ENCODE measurements at places on chromosomes 16 and 17.
A peak's percentile ranks its signal among the peaks of the same experiment; 100 is the strongest.

- DNase-seq = no peak
Measured at GRCh38 chr17:56431736-56432135, 161.8 kb upstream of the NOG start.

GRCh38 chr16:2370721-2371120 is 30.2 kb upstream of the ABCA3 start:
- DNase-seq = no peak

GRCh38 chr17:17191346-17191792 is 14.8 kb downstream of the PLD6 start:
- no peak for DNase-seq

DNA sequence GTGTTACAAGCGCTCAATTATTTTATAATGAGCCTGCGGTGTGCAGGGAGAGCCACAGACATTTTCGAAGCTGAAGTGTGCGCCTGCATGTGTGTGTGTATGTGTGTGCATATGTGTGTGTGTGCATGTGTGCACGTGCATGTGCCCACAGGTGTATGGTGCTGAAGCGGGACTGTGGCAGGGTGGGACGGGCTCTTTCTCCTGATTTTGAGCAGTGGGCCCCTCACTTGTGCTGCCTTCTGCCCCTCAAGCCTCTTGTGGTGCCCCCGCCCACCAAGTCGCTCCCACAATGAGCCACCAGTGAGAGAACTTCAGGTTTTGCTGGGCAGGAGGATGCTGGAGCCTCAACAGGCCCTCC is 16.7 kb upstream of the KCNJ12 start:
- DNase-seq = no peak

- no peak for DNase-seq
Measured at GRCh38 chr17:29615048-29615385, 7.7 kb downstream of the CORO6 start.

GRCh38 chr17:46194393-46195216 is 1.4 kb upstream of the KANSL1 start:
- no peak for DNase-seq

DNA sequence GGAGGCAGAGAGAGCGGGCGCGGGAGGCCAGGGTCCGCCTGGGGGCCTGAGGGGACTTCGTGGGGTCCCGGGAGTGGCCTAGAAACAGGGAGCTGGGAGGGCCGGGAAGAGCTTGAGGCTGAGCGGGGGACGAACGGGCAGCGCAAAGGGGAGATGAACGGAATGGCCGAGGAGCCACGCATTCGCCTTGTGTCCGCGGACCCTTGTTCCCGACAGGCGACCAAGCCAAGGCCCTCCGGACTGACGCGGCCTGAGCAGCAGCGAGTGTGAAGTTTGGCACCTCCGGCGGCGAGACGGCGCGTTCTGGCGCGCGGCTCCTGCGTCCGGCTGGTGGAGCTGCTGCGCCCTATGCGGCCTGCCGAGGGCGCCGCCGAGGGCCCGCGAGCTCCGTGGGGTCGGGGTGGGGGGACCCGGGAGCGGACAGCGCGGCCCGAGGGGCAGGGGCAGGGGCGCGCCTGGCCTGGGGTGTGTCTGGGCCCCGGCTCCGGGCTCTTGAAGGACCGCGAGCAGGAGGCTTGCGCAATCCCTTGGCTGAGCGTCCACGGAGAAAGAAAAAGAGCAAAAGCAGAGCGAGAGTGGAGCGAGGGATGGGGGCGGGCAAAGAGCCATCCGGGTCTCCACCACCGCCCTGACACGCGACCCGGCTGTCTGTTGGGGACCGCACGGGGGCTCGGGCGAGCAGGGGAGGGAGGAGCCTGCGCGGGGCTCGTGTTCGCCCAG is 1.2 kb upstream of the CBX4 start:
- peak; percentile 63 for DNase-seq

- DNase-seq = no peak
Measured at GRCh38 chr17:29847527-29848400, 82.3 kb downstream of the SSH2 start.

DNA sequence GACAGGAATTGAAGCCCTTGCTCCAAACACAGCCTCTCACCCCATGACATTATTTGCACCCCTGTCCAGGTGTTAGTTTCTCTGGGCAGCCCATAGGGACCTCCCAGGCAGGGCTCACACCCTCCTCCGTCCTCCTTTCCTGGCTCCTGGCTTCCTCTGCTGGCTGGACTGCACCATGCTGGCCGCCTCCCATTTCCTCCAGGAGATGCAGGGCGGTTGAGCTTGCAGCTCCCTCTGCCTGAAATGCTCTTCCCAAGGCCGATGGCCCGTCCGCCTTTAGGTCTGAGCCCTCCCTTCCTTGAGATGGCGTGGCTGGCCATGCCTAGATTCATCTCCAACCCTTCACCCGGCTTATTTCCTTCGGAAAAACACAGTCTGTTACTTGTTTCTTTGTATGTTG is 334.8 kb downstream of the SNX29 start:
- DNase-seq = peak; percentile 58

DNA sequence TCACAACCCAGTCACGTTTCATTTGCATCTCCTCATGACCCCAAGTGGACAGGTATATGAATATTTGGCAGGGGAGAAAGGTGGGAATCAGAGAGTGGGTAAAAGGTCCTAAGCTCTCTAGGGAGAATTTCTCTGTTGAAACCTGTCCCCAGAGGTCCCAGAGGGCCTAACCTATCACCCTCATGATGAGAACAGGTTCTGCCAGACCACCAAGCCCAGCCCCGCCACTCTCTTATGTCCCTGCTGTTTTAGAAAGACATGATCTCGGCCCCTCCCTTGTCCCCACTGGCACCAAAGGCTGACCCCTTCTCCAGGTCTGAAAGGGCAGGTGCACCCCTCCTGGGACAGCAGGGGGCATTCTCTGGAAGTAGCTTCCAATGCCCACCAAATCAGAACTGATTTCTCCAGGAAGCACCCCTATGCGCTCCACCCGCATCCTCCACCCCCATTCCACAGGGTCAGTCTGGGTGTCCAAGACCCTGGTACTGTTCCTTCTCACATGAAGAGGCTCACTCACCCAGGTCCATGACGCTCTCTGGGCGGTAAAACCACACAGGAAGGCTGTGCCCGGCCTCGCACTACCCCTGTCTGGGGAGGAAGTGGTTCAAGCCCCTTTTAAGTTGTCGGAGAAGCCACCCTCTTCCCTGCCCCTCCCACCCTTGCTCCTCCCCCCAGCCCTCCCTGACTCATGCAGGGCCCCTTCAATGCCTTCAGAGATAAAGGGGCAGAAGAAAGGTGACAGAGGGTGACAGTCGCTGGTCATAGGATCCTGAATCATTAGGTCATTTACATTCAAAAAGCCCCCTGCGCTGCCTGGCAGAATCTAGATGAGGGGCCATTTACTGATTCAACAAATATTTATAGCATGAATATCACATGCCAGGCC is at the start of gene CCR7:
CCR7 (minus strand) TSS at position 590 of the 886 bp plus-strand sequence; CDS start at position 527, 63 bp downstream.
- no peak for DNase-seq

GRCh38 chr16:82628088-82628423 is 1.3 kb downstream of the CDH13 start:
- DNase-seq = no peak

- DNase-seq = peak; percentile 61
Measured at GRCh38 chr16:70267516-70267915, 15.8 kb upstream of the EXOSC6 start.

DNA sequence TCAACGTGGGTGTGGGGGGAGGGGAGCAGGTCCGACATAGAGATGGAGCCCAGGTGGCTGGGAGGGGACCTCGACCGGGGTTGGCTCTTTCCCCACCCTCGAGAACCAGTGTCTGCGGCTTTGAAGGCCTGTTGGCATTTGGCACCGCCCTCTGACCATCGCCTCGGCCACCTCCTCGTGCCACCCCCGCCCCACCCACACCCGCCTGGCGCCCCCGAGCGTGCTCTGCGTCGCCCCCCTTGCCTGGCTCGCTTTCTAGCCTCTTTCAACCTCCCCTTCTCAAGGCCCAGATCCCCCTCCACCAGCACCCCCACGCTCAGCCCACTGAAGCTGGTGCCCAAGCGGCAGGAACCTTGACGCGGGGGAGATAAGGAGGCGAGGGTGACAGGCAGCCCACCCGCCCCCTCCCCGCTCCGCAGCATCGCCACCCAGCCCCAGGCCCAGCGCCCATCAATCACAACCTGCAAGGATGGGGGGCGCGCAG is 619 bp downstream of the CACNB1 start:
- DNase-seq = peak; percentile 32

DNA sequence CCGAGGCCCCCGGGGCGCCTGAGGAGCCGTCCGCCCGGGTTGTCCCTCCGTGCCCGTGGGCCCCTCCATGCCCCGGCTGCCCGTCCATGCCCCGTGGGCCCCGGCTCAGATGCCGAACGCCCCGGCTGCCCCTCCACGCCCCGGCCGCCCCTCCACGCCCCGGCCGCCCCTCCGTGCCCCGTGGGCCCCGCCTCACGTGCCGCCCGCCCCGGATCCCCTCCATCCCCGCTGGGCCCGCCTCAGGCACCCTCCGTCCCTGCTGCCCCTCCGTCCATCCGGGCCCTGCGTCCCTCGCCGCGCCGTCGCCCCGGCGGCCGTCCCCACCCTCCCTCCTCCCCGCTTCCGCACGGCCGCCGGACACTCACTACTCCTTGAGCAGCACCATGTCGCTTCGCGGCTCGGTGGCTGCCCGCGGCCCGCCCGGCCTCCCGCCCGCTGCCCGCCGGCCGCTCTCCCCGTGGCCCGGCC is 382 bp downstream of the PITPNA start:
- DNase-seq = no peak

- DNase-seq = peak; percentile 56
Measured at GRCh38 chr17:82350182-82351030, 8.6 kb upstream of the TEX19 start.

DNA sequence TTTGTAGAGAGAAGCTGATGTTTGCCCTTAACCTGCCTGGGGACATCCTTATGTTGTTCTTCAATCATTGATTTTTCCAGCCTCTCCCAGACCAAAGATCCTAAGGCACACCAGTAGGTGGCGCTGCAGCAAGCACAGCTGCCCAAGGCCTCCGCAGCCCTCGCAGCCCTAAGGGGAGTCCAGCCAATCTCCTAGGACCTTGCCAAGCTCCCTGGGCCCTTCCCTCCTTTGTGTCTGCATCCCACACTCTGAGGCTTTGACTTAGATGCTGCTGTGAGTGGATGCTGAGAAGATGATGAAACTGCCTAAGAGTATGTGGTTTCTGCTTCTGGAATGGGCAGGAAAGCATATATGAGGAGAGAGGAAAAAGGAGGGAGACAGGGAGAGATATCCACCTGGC is 47.1 kb downstream of the SPACA3 start:
- peak; percentile 85 for DNase-seq

DNA sequence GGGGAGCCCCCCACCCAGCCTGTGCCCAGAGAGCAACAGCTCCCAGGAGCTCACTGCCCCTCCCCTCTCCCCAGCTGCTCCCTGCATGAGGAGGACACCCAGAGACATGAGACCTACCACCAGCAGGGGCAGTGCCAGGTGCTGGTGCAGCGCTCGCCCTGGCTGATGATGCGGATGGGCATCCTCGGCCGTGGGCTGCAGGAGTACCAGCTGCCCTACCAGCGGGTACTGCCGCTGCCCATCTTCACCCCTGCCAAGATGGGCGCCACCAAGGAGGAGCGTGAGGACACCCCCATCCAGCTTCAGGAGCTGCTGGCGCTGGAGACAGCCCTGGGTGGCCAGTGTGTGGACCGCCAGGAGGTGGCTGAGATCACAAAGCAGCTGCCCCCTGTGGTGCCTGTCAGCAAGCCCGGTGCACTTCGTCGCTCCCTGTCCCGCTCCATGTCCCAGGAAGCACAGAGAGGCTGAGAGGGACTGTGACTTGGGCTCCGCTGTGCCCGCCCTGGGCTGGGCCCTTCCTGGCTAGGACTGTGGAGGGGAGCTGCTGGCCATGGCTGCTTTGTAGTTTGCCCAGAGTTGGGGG is 584 bp downstream of the TCAP start:
- DNase-seq = peak; percentile 38

- DNase-seq = no peak
Measured at GRCh38 chr17:40672654-40673053, 7.7 kb upstream of the KRT222 start.

- DNase-seq = no peak
Measured at GRCh38 chr16:17994027-17994426, 342.5 kb downstream of the NPIPA8 start.

- no peak for DNase-seq
Measured at GRCh38 chr17:32870027-32870670, 6.8 kb downstream of the MYO1D start.

GRCh38 chr17:36019423-36019822 is 1.7 kb upstream of the CCL23 start:
- no peak for DNase-seq

- no peak for DNase-seq
Measured at GRCh38 chr16:56320056-56320455, 105.3 kb downstream of the AMFR start.

GRCh38 chr16:12752159-12752558 is 51.5 kb downstream of the CPPED1 start:
- DNase-seq = no peak

- DNase-seq = no peak
Measured at GRCh38 chr17:3959921-3960601, 4.2 kb downstream of the ATP2A3 start.

DNA sequence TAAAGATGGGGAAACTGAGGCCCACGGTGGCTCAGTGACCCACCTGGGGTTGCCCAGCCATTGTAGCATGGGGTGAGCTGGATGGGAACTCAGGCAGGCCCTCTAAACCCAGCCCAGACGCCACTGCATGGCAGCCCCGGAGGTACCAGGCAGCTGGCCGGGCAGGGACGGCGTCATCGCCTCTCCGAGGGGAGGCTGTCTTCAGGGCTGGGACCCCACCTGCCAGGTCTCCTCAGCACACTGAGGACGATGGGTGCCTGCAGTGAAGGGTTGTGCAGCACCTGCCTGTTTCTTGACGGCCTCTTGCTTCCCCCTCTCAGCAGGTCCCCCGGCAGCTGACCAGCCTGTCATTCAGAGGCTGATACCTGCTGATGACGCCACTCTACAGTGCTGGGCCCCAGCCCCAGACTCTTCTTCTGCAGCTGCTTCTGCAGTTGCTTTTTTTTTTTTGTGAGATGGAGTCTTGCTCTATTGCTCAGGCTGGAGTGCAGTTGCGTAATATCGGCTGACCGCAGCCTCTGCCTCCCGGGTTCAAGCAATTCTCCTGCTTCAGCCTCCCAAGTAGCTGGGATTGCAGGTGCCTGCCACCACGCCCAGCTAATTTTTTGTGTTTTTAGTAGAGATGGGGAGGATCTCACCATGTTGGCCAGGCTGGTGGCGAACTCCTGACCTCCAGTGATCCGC is 24.7 kb downstream of the RNF213 start:
- DNase-seq = no peak

GRCh38 chr16:74438492-74438979 is 17.3 kb upstream of the CLEC18B start:
- no peak for DNase-seq

- no peak for DNase-seq
Measured at GRCh38 chr17:42198897-42199296, 4.6 kb upstream of the GHDC start.

Measured in WTC11 (cell line).